ENCODE measurements at places on chromosomes 11 and 22.

DNA sequence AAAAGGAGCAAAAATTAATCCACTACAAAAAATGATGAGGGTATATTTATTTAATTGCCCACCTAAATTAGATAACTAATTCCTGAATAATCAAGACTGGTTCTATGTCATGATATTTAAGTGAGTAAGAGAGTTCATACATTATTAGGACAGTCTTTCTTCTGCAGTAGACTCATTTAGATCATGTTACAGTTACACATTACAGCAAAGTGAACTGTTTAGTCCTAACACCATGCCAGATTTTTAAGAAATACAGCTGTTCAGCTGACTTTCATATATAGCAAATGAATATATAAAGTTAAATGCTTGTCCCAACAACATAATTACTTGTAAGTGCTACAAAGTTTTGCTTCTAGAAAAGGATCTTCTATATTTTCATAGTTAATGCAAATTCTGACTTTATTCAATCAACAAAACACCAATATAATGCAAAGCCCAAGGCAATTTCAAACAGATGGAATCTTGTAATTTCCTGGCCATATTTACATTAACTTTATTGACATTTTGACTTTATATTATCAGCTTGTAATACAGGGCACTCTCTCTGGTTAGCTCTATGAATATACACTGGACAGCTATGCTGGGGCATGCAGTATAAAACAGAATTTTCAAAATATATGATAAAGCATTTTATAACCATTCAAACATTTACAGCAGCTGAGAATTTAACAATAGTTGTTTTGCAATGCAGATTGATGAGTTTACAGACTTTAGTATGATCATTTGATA, 45.7 kb upstream of the TP53AIP1 start:
- DNase-seq: no peak

GRCh38 chr11:36719358-36720107, 121.5 kb upstream of the RAG2 start:
- DNase-seq: no peak

DNA sequence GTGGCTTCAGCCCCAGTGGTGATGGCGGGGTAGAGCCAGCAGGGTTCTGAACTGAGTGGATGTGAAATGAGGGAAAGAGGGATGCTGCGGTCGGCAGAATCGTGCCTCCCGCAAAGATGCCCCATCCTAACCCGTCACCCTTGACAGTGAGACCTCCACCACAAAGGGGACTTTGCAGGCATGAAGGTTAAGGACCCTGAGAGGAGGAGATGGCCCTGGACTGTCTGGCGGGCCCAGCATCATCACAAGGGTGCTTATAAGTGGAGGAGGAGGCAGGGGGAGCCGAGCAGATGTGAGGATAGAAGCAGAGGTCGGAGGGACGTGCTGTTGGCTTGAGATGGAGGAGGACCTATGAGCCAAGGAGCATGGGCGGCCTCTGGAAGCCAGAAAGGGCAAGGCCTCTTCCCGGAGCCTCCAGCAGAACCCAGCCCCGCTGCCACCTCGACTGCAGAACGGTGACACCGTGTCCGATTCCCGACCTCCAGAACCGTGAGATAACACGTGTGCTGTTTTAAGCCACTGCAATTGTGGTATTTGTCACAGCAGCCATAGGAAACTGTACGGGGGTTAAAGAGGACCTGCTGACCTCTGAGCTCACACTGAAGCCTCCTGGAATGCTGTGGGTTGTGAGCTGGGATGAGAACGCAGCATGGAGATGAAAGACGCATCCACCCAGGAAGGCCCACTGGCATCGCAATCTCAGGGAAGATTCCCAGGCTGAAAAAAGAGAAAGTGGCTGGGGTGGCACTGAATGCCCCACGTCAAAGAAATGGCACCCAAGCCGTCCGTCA, 10.9 kb downstream of the LINC01488 start:
- no peak for DNase-seq

GRCh38 chr11:89119426-89119825, 53.6 kb upstream of the GRM5 start:
- DNase-seq: no peak

- peak; percentile 26 for DNase-seq
These were observed 3.1 kb downstream of the EIF3M start for GRCh38 chr11:32586576-32587190.

DNA sequence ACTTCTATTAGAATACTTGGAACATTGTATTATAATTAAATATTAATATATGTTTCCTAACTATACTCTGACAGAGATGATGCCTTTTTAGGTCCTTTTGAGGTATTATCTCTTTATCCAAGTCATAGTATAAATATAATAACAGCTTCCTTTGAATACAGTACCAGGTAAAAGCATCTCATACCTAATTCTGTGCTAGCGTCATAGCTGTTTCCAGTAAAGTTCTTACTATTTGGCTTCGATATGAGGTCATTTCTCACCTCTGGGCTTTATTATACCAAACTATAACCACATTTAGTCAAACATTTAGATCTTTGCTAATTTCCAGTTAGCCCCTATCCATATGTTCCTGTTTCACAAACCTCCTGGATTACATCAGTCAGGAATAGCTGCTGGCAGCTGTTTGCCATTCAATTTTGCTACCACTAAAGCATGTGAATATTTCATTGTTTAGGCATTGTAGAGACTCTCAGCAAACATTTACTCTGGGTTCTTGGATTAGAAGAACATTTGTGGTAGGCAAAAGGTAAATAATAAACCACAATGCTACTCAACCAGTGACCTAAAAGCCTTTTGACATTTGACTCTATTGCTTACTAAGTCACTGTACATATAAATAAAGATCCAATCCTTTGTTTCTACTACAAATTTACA, 255.1 kb downstream of the TTC28 start:
- no peak for DNase-seq

DNA sequence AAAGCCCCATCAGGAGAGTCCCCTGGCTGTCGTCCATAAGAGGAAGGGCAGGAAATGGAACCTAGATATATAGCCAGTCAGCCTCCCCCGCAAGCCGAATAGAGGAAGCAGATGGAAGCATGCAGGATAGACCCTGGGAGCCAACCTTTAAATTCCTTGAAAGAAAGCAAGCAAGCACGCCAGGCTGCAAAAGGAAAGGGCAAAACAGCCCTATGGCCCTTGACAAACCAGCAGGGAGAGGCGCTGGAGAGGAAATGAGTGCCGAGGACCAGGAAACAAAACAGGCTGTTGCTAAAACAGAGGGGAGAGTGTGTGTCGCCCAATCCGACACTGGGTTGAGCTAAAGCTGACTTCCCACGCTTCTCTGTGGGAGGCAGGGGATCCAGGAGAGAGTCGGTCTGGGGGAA, 203.5 kb upstream of the MTNR1B start:
- no peak for DNase-seq

DNA sequence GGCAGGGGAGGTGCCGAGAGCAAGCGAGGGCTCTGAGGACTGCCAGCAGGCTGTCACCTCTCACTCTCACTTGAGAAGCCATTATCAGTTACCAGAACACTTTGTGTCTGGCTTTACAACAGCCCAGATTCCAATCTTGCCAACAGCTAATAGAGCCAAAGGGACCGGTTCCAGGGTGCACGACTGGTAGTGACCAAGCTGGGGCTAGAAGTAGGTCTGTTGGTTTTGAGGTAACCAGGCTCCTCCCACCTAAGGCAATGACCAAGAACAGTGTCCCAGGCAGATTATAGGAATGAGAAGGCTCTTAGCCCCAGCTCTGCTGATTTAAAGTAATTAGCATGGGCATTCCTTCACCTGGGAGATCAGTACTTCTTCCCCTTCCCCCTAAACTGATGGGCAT, 7.2 kb upstream of the IL10RA start:
- no peak for DNase-seq

- no peak for DNase-seq
These were observed 8.9 kb upstream of the RAB3IL1 start for GRCh38 chr11:61926235-61926634.

DNA sequence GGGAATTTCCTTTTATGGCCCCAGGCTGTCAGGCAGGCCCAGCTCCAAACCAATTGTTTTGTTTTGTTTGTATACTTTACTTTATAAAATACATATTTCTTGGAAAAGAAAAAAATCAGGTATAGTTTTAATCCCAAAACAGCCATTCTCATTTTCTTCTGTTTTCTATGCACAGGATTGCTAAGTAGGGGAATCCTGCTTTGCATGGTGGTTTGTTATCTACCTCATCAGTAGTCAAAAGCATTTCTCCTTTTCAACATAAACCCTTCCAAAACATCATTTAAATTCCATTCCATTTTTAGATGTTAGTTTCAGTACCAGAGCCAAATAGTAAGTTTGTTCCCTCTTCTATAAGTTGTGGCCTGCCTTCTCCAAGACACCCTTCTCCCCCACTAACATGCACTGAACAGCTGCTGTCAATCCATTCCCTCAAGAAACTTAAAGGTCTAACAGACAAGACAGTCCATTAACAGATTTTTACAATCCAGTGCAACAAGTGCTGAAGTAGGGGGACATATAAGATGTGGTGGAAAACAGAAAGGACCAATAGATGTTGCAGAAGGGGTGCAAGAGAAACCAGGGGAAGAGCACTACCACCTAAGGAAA, 3.7 kb downstream of the ILK start:
- DNase-seq: no peak

DNA sequence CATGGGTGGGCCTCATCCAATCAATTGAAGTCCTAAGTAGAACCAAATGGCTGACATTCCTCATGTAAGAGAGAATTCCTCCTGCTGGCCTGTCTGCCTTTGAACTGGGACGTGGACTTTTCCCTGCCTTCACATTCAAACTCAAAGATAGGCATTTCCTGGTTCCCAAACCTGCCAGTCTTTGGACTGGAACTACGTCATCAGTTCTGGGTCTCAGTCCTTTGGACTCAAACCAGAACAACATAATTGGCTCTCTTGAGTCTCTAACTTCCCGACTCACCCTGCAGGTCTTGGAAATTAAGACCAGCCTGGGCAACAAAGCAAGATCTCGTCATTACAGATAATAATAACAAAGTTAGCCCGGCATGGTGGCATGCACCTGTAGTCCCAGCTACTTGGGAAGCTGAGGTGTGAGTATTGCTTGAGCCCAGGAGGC, 38.7 kb upstream of the NARS2 start:
- DNase-seq: no peak

DNA sequence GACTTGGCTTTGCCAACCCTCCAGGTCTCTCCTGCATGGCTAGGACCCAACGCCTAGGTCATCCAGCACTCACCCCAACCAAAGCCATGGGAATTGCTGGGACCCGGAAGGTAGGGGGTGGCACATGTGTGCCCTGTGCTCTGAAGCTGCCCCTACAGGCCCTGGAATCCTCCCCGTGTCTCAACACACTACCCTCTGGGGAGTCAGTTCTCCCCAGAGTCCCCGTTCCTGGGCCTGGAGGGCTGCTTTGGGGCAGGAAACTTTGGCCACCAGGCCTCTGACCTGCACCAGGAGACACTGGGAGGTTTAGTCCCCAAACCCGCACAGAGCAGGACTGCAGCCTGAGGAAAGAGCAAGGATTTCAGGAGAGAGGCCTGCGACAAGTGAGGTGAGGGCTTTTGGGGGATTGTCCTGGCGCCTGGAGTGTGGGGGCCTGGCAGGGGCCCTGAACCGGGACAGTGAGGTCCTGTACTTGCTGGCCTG, 495 bp upstream of the IFITM1 start:
- DNase-seq: no peak

- DNase-seq: no peak
These were observed 13.6 kb upstream of the TRIM29 start for GRCh38 chr11:120151536-120151935.

DNA sequence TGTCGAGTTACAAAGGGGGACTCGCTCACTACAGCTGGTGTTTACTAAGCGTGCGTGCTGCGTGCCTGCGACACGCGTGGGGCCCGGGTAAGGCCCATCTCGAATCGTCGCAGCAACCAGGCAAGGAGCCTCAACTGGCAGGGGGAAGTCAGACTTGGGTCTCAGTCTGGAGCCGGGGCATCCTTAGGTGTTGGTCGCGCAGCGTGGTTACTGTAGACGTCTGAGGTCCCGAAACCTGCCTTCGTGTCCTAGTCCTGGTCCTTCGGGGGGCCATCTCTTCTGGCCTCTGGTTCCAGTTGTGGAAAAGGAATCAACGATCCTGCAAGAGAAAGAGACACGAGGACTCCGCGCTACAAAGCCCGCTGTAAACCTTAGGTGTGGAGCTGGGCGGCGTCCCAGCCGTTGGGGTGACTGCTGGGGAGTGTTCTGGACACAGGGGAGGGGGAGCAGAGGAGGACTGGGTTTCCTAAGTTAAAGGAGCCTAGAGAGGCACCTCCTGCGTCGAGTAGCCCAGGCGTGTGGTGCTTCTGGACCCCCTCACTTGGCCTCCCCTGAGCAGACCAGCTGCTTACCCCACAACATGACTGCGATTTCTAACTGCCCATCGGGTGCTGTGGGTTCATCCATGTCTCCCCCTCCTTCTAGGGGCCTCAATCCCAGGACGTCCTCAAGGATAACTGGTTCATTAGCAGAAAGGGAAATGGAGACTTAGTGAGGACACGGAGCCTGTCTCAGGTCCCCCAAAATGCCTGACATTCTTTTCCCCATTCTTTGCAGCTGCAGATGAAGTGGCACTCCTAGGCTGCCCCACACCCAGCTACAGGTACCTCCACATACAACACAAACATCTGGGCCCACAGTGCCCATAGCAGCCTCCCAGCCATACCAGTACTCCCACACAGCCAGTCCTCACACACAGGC, 4.9 kb upstream of the WNT11 start:
- DNase-seq: no peak

DNA sequence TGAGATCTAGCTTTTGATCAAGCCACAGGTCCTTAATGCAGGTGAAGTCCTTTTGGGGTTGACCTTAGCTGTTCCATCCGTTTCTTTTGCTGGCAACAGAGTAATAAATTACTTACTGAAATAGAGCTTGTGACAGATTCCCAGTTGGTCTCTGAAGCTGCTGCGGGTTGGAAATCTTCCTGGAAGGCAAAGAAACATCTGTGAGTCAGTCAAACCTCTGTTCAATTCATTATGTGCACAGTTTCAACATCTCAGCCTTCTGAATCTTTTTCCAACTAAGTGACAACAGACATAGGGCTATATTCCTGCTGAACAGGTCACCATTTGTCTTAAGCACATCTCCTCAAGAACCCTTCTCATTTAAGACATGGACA, 88.9 kb upstream of the DDI1 start:
- no peak for DNase-seq

DNA sequence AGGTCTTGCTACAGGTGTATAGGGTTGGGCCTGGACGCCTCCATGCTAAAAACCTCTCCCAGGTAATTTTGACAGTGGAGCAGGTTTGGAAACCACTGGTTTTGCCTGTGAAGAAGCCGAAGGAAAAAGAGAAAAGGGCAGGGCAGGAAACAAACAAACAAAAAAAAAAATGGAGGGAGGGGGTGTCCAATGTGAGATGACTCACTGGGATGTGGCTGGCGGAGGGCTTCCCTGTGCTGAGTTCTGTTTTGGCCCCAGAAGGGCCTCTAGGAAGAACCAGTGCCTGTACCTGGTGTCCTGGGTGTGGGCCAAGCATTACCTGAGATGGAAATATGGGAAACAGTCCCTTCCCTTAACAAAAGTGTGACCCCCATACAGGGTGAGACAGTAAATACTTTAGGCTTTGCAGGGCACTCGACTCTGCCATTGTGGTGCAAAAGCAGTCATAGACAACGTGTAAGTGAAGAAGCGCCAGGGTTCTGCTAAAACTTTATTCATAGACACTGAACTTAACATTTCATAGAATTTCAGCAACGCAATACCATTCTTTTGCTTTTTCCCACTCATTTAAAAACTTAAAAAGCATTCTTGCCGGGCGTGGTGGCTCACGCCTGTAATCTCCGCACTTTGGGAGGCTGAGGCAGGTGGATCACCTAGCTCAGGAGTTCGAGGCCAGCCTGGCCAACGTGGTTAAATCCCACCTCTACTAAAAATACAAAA, 9.5 kb upstream of the DGKZ start:
- DNase-seq: no peak

- DNase-seq: no peak
These were observed 69.9 kb downstream of the HIRA start for GRCh38 chr22:19361501-19362103.

GRCh38 chr11:1003159-1003558, 33.4 kb downstream of the MUC6 start:
- no peak for DNase-seq
